ENCODE measurements at places on chromosomes 13 and 19.

GRCh38 chr13:89584058-89584620 is 1763.3 kb upstream of the MIR17HG start:
- peak; percentile 5 for DNase-seq

DNA sequence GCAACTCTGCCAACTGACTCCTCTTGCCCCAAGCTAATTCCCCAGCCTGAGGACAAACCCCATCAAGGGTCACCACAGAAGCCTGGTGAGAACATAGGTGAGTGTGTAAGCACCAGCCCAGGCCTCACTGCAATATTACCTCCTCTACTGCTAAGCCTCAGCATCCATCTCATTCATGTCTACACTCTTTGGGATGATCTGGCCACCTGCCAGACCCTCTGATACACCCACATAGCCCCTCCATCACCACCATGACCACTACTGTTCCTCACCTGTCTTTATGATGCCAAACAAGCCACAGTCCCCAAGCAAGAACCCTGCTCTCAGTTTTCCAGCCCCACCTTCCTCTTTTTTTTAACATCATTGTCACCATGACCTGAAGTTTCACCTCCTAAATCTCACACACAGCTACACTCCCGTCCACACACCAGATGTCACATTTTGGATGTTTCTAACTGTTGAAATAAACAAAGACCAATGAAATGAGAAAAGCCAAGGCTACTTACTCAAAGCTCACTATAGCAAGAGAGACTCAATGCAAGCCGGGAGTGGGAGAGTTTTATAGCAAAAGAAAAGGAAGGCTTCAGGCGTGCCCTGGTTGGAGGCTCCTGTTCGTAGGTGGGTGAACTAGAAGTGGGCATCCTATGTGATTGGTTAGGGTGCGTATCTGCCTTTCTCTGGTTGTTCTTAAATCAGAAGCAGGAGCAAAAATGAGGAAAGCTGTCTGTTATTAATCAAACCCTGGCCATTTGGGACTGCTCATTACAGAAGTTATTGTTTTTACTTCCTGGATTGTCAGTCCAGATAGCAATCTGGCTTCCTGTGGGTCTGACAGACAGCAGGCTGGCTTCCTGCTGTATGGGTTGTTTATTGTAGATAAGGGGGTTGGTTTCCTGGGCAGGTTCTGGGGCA is 2.0 kb downstream of the ZNF792 start:
- no peak for DNase-seq

- no peak for DNase-seq
Observed at GRCh38 chr19:43763473-43763939, 8.7 kb upstream of the SMG9 start.

DNA sequence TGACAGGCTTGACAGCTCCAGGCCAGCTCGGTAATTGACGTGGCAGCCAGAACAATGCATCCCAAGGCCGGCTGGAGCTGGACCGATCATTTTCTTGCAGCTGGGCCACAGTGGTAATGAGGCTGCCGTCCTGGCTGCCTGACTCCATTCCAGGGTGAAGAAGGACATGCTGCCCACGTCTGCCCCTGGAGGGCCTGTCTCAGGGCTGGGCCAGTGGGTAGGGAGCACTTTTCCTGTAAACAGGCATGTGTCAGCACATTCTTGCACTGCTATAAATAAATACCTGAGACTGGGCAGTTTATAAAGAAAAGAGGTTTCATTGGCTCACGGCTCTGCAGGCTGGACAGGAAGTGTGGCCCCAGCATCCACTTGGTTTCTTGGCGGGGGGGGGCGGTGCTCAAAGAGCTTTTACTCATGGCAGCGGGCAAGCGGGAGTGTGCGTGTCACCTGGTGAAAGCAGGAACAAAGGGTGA is 38.1 kb upstream of the KCTD15 start:
- DNase-seq = peak; percentile 39

GRCh38 chr13:73325723-73326558 is 267.1 kb downstream of the KLF5 start:
- DNase-seq = no peak

DNA sequence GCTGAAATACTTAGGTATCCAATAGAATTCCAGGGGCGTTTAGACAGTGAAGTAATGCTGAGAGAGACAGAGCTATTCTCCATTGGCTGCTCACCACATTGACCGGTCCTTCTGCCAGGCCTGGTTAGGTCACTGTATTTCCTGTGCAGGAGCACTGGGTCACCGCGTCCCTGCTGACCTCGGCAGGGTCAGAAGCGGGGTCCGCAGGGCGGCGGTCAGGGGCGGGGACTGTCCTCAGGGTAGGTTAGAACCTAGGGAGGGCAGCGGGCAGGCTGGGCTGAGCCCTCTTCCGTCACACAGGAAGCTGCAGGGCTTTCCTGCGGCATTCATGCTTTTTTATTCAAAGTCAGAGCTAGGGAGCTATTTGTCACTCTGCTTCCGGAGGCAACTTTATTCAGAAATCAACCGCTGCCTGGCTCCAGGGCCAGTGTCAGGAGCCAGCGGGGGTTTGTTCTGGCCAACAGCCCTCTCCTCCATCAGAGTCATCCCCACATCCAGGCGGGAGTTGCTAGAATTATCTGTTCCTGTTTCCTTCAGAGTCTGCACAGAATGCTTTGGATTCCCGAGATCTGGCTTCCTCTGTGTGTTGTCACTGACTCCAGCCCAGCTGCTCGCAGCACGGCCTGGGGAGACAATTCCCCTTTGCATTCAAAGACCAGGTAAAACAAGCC is 81.2 kb upstream of the WASF3 start:
- DNase-seq = no peak

DNA sequence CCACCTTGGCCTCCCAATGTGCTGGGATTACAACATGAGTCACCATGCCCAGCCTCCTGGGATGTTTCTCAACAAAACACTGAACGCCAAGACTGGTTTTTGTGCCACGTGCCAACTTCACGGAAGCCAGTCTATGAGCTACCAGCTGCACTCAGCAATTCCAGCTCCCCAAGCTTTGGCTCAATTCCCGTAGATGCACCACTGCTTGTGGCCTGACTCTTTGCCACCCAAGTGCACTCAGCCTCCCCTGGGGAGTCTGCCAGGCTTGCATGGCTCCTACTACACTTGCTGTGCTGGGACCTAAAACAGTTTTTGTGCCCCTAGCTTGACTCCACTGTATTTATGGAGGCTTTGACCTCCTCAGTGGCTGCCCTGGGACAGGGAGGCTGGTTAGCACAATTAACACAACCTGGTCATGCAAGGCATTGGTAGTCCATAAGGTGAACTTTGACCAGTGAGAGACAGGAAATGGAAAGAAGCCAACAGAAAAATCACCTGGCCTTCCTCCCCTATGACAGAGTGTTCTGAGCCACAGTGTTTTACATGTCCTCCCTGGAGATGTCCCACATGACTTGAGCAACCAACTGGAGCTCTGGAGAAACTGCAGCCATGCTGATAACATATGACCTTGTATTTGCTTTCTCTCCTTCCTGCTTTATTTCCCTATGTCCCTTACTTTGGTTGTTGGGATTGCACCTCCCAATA is 1173.1 kb downstream of the UQCRFS1 start:
- no peak for DNase-seq

GRCh38 chr19:35109395-35110112 is 6.1 kb upstream of the FXYD3 start:
- DNase-seq = no peak

DNA sequence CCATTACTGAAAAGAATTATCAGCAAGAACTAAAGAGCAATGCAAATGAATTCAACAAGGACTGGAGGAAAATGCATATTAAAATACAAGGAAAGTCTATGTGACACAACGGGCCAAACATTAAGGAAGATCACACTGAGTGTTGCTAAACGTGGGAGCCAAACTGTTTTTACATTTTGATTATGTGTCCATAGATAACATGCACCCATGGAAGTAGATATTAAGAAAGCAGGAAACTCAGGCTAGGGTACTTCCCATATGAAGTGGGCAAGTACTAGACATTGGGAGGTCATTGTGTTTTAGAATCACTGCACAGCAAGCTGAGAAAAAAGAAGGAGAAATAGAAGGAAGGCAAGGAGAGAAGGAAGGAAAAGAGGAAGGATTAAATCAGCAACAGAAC is 161.8 kb downstream of the KCTD12 start:
- DNase-seq = no peak
